ENCODE measurements at places on chromosomes 16 and 17. TPM values are rescaled to one million over a fixed set of nuclear protein-coding genes. Genes with fewer than 3 reads are reported as not detected.

KRT32 gene
- 0.27 TPM for total RNA-seq

GAS2L2 gene
- total RNA-seq: 0.08 TPM

MYH2 gene
- total RNA-seq: 0.22 TPM

RAP1GAP2 gene
- 31.2 TPM for total RNA-seq

SCPEP1 gene
- total RNA-seq: 45.6 TPM

ZG16B gene
- not detected for total RNA-seq

C17orf100 gene
- total RNA-seq: 0.48 TPM

ZG16 gene
- not detected for total RNA-seq

TNP2 gene
- total RNA-seq: not detected

MT1X gene
- total RNA-seq: 24.6 TPM

TP53TG3C gene
- total RNA-seq: not detected

EVPLL gene
- total RNA-seq: not detected

TMEM220 gene
- 3.7 TPM for total RNA-seq

KREMEN2 gene
- total RNA-seq: not detected

CA7 gene
- not detected for total RNA-seq

DGKE gene
- 2.2 TPM for total RNA-seq
